ENCODE measurements at places on chromosomes 7 and 10.

DNA sequence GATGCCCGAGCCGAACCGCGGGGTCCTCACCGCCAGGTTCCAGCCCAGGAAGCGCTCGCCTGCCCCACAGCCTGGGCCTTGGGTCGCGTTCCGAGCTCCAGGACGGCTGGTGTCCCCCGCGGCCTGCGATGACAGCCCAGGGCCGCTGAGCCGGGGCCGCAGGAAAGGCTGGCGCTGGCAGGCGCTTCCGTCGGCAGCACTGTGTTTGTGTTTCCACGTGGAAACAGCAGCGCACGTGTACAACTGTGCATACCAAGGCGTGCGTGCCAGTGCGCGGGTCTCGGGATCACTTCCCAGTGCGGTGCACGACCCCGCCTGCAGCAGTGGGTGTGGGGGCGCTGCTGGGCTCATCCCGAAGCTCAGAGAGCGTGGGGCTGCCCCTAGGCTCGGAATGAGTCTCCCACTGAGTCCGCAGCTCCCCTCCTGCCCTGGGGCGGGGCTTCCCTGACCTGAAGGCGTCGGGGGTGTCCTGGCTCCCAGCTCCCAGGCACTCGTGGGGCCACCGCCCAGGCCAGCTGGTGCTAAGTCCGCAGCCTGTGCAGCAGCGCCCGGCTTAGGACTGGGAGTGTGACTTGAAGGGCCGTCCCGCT lies 17.2 kb downstream of the AP5Z1 start:
- DNase-seq = no peak

DNA sequence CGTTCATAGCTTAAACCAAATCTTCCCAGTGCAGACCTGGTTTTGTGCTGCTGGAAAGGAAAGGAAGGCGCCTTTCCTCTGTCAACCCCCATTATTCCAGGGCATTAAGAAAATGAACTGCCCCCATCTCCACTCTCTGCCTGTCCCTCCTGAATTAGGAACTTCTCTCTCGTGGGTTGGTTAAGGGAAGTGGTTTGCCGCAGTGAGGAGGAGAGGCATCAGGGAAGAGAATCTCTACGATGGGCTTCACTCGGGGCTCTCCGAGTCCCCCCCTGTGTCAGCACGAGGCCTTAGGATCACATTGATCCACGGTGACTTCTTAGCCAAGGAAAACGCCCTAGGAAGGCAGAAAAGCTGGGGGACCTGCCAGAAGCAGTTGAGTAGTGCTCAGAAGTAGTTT lies 53.9 kb upstream of the LYZL2 start:
- no peak for DNase-seq

DNA sequence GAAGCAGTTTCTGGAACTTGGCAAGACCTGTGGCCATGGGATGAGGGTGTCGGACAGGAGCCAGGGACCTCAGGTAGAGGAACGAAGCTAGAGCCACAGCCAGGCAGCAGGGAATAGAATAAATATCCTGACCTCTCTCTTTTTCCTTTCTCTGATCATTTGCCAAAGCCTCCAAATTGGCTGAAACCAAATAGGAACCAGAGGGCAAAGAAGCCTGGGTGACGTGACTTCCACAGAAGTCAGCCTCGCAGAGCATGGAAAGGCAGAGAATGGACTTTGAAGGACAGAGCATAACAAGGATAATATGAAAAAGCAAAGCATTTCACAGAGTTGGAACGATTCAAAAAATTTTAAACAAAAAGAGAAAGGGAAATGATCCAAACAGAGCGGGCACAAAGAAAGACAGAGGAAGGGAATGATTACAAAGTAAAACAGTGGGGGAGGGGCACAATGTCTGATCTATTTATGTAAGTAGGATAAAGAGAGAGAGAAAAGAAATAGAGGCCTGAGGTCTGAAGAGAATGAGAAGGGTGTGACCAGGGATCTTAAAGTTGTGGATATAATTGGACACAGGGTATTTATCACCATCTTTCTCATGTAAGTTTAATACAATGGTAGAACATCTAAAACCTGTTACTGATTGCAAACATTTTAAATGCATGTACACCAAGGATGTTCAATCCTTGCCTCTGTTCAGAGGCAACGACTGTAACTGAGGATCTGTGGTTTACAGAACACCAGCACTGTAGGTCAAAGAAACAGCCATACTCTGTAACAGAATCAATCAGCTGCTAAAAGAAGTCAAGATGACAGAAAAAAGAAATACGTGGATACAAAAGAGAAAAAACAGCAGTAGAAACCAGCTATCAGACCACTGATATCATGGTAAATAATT lies 4.5 kb upstream of the ZEB1 start:
- DNase-seq = no peak

GRCh38 chr7:2886391-2886790 lies 42.3 kb upstream of the GNA12 start:
- no peak for DNase-seq

DNA sequence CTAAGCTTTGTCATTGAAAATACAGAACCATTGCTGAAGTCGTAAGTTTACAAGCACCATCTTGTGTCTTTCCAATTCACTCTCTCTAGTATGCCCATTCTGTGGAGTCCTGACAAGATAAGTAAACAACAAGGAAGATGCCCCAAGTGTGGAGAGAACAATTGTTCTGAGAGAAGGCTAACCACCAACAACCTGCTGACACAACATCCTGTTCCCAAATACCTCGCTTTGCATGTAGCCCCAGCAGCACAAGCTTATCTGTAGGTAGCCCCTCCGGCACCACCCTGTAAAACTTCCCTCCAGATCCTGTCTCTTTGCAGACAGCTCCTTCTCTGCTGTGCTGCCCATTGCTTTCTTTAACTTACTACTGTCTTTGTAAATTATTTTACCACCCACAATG lies 233.3 kb upstream of the AOAH start:
- DNase-seq = no peak

GRCh38 chr10:34433241-34434076 lies 381.6 kb downstream of the PARD3 start:
- no peak for DNase-seq

GRCh38 chr7:46320956-46321355 lies 399.9 kb upstream of the IGFBP3 start:
- no peak for DNase-seq

DNA sequence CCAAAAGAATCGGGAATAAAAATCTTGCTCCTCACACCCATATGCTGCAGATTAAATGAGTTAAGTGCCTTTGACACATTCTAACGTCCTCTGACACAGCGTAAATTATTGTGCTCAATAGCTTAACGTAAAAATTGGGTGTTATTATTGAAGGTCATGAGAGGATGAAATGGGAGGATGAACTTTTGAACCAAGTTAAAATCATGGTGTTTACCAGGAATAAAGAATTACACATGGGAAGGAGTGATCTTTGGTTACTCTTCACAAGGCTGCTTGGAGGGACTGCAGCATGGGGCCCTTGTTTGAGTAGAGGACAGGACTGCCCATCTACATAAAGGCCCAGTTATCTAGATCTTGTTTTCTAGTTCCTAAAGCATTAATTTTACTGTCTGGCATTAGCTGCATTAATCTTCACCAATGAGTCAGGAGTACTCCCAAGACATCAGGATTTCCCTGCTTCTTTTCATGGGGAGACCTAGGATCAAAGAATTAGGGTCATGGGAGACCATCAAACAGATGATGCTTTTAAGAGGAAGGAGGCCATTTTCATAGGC lies 84.9 kb upstream of the PRR15 start:
- DNase-seq = no peak

DNA sequence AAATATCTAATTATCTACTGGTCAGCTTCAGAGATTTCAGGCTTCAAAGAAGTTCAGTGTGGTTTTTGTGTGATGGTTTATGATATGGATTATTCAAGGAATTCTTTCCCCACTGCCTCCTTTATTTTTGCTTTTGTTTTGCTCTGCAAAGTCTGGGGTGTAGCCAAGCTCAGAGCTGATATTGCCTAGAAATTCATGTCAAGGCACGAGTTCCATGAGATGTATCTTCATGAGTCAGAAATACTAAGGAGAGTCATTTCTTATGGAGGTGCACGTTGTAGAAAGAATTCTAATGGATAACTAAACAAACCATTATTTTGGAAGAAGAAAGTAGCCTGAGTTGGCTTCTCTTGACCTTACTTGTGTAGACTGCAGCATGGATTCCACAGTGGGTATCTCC lies 37.4 kb downstream of the VIM start:
- DNase-seq = no peak

DNA sequence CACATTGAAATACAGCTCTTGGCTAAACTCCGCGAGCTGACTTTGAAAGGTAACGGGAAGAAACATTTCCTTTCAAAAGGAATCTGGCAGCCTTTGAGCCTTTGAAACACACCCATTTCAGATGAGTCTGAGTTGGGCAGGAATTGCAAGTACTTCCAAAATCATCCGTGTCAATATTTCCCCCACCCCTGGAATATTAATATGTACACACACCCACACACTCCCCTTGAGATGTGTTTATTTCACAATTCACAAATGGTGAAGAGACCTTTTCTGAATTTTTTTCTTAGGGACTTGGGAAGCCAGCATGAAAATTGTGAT lies 438.7 kb upstream of the NRP1 start:
- DNase-seq = no peak

- no peak for DNase-seq
Measured at GRCh38 chr10:85922356-85923129, 444.1 kb downstream of the GRID1 start.

DNA sequence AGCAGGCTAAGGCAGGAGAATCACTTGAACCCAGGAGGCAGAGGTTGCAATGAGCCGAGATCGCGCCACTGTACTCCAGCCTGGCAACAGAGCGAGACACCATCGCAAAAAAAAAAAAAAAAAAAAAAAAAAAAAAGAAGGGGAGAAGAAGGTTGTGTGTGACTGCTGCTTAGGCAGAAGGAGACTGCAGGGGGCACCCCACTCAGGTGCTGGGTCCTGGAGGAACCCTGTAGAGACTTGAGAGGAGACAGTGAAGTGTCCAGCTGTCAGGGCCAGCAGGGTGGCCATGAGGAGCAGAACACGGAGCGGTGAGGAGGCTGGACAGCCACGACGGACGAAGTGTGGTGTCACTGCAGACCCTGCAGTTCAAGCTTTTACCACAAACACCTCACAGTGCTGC lies 99.0 kb upstream of the NMT2 start:
- DNase-seq = no peak

DNA sequence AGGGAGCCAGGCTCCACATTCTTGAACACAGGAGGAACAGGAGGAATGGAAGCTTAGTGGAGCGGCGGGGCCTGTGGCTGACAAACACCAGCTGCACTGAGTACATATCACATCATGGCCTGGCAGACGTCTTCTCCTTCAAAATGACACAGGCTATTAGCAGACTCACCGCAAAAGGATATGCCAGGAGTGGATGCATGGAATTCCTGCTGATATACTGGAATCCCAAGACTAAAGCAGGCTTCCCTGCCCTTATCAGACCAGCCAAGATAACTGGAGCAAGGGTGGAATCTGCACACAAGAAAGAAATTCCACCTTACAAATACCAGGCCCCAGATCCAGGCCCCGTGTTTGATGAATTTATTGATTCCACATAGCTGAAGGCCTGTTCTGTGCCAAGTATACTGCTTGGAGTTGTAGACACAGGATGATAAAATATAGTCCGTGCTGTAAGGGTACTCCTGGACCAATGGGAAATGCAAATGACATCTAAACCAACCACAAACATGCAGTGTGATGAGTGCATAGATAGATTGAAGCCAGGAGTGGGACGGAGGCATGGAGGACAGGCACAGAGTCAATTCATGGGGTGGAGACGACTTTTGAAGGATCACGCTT lies 480.5 kb upstream of the ZMIZ1 start:
- DNase-seq = no peak

DNA sequence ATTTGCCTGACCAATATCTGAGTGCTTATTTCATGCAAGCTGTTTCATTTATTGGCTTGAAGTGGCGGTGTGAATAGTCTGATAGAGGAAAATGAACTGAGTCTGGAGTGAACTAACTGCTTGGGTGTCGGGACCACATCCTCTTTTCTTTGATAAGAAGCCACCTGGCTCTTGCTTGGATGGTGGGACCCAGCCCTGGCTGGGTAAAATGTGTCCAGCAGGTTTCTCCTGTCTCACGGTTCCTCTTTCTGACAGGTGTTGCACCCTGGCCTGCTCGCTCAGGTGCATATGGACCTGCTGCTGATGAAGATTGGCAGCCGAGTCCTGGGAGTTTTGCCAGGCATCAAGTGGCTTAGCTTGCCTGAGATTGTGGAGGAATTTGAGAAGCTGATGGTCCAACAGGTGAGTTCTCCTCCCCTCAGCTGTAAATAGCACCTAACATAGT lies 1.6 kb downstream of the ADCK2 start:
- DNase-seq = no peak

DNA sequence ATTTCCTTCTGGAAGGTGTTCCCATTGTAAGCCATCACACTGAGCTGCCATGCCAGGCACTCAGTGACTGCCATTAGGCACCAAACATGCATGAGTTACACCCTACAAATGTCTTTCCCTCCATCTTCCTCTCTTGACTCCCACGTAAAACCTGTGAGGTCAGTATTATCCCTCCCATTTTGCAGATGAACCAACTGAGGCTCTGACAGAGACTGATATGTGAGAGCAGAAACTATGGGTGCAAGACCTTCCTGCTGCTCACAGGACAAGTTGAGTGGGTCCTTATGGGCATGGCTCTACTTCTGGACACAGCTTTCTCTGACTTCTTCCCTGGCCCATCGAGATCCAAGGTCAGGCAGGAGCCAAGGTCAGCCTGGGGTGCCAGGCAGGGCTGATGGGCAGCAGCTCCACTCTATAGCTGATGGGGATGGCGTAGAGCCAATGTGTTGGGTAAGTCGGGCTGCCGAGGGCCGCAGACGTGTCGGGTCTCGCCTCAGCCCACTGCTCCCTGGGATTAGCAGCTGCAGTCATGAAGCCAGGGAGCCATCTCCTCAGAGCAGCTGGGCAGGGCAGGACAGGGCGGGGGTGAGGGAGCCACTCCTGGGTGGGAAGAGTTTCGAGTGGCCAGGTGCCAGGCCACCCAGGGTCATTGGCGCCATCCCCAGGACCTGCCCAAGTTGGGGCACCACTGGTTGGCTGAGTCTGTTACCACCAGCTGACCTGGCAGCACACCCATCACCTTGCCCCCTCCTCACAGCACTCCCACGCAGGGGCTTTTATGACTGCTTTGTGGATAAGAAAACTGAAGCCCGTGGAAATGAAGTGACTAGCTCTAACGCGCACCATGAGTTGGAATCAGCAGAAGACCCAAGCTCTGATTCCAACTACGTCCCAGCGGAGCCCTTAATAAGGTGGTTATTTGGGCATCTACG lies 117.8 kb upstream of the ZMIZ1 start:
- DNase-seq = no peak

DNA sequence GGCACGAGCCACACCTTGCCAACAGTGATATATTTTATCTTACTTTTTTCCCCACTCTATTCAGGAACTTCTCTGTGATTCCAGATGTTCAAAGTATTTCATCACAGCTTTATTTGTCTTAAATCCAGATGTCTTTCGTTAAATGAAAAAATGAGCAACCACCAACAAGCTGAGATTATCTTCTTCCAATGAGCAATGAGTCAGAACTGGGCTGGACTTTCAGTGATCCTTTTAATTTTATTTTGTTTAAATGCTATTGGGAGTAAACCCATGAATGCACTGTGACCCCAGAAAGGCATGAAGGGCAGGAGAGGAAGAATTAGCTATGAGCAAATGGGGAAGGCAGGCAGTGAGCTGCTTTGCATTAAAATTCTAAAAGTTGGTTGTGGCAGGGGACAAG lies 77.6 kb upstream of the IMMP2L start:
- DNase-seq = no peak

GRCh38 chr10:65566906-65567305 lies 1358.9 kb upstream of the LRRTM3 start:
- no peak for DNase-seq

Data from DND-41 (cell line).